ENCODE measurements at places on chromosomes 11 and 22.

GRCh38 chr11:86041975-86042378 is 26.9 kb downstream of the PICALM start:
- peak; percentile 16 for DNase-seq

DNA sequence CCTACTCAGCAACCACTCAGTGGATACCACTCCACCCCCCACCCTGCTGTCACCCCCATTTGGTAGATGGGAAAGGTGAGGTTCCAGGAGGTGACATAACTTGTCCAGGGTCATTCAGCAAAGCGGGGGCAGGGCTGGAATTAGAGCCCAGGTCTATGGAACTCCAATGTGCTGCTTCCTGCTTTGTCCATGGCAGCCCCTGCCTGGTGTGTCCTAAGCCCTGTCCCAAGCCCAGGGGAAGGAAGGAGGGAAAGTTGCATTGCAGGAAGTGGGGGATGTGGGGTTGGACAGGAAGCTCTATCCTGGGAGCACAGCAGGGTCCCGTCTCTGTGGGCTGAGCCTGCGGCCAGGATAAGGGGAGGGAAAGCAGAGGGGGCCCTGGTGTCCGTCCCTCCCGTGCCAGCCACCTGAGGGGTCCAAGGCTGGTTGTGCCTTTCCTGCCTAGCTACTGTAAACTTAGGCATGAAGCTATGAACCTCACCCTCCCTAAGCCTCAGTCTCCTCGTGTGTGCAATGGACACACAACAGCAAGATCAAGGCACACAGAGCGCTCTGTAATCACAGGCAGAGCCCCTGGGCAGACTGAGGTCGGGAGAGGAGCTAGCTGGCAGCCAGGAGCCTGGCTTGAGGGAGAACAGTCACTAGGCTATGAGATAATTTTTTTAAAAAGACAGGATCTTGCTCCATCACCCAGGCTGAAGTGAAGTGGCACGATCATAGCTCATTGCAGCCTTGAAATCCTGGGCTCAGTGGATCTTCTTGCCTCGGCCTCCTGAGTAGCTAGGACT is 12.9 kb downstream of the GAL3ST1 start:
- no peak for DNase-seq

GRCh38 chr22:39471381-39472141 is 14.7 kb downstream of the MGAT3 start:
- no peak for DNase-seq

GRCh38 chr11:119421941-119422808 is 797 bp downstream of the THY1 start:
- DNase-seq = no peak

DNA sequence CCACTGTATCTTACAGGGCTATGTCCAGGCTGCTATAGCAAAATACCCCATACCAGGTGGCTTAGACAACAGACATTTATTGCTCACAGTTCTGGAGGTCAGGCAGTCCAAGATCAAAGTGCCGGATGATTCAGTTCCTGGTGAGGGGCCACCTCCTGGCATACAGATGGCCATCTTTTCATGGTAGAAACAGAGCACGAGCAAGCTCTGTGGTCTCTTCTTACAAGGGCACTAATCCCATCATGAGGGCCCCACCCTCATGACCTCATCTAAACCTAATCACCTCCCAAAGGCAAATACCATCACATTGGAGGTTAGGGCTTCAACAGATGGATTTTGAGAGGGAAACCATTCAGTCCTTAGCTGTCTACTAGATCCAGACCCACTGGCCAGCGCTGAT is 117.4 kb upstream of the NECTIN1 start:
- DNase-seq = no peak

- DNase-seq = no peak
Measured at GRCh38 chr11:4019891-4020290, 74.7 kb upstream of the RRM1 start.

GRCh38 chr11:82701847-82702520 is 31.7 kb downstream of the FAM181B start:
- DNase-seq = no peak

- no peak for DNase-seq
Measured at GRCh38 chr11:80505771-80506170, 1064.9 kb upstream of the TENM4 start.

GRCh38 chr22:20279662-20280134 is 11.6 kb upstream of the RTN4R start:
- no peak for DNase-seq

GRCh38 chr11:131691181-131692041 is 321.0 kb downstream of the NTM start:
- DNase-seq = no peak
